T-helper 2 cell treated with Interferon-gamma antibody and Interleukin-4, amounts not matched to agents 5 μg/mL and 100 μg/mL, for 36 hours (primary cell): ENCODE measurements at places on chromosomes 6 and 20.

DNA sequence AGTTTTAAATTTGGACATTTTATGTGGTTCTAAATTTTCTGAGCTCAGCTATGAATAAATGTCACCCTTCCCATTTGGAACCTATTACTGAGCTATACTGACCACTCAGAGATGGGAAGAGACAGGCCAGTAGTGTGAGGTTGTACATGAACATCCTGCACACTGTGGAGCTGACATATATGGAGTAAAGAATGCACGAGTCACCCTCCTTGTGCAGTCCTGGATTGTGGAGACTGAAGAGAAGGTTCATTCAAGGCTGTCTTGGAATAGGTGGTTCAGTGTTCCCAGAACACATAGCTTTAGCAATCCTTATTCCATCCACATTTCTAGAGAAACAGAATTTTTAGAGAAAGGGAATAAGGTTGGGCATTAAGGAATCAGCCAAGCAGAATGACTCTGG lies 50.3 kb upstream of the OGFRL1 start:
- DNase-seq, result no peak

DNA sequence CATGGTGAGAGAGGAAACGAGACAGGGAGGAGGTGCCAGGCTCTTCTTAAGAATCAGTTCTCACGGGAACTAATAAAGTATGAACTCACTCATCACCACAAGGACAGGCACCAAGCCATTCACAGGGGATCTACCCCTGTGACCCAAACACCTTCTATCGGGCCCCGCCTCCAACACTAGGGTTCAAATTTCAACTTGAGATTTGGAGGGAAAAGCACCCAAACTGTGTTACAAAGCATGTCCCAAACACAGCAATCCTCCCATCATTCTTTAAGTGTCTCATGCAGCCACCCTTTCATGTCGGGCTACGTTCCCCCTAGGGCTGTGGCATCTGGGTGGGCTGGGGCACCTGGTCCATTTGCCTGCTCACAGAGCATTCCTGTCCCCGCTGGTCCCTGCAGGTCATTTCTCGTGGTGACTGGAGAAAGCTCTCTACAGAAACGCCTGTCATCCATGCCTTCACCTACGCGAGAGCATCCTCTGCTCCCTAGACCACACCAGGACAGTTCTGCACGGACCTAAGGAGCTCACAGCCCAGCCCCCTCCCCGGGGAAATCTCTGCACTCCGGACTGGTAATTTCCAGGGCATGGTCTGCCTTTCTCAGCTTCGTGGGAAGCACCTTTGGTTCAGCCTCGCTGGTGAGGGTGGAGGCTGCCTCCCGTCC lies 79.6 kb downstream of the TTLL2 start:
- no peak for DNase-seq

GRCh38 chr6:137808191-137808590 lies 58.9 kb upstream of the TNFAIP3 start:
- no peak for DNase-seq

DNA sequence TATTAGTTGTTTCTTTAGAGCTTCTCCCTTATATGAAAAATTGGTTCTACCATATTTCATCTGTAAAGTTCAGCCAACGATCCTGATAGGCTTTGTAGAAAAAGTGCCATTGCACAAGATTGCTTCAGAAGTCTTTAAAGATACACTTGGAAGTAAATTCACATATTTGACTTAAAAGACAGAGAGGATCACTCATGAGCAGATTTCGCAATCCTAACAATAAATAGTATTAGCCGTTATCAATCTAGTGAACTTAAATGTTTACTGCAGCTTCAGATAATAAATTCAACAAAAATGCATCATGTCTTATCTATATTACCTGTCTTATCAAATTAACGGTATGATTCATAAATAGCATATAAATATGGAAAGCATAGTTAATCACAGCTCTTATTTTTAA lies 8.7 kb upstream of the SLC17A4 start:
- DNase-seq, result no peak

DNA sequence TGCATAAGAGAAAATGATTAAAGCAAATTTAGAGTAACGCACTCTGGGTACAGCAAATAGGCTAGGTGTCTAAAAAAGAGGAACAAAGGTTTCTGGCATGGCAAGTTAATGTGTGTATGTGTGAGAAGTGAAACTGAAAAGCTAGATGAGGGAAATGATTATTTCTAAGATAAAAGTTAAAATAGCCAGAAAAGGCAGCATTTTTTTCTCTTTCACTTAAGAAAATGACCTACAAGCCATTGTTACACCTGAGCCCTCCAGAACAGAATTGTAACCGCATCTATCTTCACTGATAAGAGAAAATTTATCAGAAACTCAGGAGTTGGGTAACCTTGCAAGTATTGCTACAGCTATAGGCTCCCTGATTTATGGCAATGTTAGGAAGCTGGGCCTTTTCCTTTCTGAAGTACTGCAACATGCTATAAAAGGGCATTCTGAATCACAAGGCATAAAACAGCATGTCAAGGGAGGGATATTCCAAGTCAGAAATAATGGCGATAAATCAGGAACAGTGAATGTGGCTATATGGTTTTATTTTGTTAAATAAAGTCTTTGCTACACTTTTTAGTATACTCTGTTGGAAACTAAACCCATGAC lies 395.3 kb downstream of the TBC1D32 start:
- DNase-seq, result no peak

- DNase-seq, result no peak
Measured at GRCh38 chr6:71510856-71511255, 222.2 kb downstream of the OGFRL1 start.
